ENCODE measurements at places on chromosomes 6 and 20.

GRCh38 chr6:139485742-139486475 is 111.5 kb upstream of the CITED2 start:
- DNase-seq: no peak

DNA sequence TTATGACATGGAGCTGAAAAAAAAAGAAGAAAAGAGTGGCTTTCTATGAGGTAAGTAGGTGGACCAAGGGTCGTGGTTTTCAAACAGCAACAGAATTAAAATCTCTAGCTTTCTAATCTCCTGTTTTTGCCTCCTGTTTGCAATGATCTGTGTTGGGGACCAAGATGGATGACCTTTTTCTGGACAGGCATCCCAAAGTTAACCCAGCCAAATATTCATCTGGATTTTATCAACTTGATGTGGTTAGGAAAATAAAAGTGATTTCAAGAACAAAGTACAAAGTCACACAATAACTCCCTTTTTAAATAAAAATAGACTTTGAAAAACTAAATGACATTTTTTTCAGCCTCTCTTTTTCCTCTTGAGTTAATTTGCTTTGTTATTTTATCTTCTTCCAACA is 282.1 kb upstream of the PRDM1 start:
- DNase-seq: no peak

DNA sequence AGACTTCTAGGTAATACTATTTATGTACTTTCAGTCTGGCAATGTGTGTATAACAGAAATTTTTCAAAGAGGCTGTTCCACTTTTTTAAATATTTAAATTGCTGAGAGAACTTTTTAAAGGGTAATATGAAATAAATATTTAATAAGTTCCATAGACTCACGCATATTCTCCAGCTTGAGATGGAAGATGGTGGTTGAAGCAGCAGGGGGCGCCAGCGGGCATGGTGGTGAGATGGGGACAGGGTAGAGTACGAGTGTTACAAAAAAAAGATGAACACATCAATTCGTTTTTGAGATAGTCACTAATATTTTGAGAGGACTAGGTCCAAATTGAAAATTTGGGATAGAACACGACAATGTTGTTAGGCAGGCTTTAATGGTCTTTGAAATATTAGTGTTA is 68.4 kb downstream of the RSPO3 start:
- no peak for DNase-seq

- no peak for DNase-seq
These were observed 73.6 kb upstream of the ADTRP start for GRCh38 chr6:11852061-11852651.

- DNase-seq: no peak
These were observed 90.4 kb upstream of the HIVEP1 start for GRCh38 chr6:11921751-11922150.
